HT-29 (cell line): ENCODE measurements at places on chromosomes 12 and 14.
A peak's percentile ranks its signal among the peaks of the same experiment; 100 is the strongest.

- no peak for DNase-seq
These were observed 324.7 kb upstream of the SFSWAP start for GRCh38 chr12:131386167-131386521.

DNA sequence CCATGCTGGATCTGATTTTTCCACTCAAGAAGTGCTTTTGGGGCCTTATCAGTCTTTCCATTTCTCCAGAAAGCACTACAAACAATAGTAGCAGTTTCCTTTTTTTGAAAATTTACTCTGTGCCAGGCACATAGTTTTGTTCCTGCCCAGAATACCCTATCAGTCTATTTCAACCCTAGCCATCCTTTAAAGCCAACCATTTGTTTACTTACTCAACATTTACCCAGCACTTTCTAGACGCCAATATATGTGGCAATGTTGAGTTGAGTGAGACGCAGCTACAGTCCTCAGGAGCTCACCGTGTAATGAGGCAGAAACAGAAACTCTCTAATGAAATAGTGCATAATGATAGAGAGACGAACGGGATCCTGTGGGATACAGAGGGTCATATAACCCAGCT is 32.9 kb upstream of the CHST11 start:
- DNase-seq = no peak

GRCh38 chr12:48927261-48927660 is 2.0 kb upstream of the FKBP11 start:
- no peak for DNase-seq

GRCh38 chr12:62722971-62723680 is 211.8 kb downstream of the PPM1H start:
- peak; percentile 37 for DNase-seq

DNA sequence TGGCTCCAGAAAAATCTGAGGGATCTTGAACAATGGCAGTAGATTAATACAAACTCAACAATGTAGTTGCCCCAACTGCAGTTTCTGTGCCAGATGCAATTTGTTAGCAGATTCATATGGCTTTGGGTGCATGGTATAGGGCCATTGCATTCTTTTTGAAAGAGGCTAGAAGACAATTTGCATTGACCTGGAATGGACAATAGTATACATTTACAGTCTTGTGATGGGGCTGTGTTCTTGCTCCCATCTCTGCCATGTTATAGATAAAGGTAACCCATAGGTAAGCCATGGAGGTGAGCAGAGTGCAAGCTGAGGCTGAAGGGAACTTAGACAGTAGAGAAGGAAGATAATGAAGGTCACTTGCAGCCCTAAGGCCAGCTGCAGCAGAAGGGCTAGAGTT is 50.1 kb upstream of the DIO3 start:
- DNase-seq = no peak

DNA sequence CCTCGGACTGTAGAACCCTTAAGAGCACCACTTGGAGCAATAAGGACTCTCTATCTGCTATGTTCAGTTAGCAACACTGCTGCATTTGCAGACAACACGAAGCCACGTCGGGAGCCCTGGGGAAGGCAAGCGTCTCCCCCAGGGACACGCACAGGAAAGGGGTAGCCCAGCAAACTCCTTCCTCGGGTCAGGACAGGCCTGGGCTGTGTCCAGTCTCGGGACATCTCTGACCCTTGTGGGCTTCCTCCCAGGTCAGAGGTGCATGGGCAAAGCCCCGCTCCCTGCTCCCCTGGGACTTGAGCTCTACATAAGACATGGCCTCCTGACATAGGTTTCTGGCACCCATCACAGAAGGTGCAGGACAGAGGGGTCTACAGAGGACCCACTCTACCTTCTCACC is 119.5 kb downstream of the PIWIL1 start:
- no peak for DNase-seq

- DNase-seq = peak; percentile 18
These were observed 851 bp downstream of the YLPM1 start for GRCh38 chr14:74763803-74764531.

DNA sequence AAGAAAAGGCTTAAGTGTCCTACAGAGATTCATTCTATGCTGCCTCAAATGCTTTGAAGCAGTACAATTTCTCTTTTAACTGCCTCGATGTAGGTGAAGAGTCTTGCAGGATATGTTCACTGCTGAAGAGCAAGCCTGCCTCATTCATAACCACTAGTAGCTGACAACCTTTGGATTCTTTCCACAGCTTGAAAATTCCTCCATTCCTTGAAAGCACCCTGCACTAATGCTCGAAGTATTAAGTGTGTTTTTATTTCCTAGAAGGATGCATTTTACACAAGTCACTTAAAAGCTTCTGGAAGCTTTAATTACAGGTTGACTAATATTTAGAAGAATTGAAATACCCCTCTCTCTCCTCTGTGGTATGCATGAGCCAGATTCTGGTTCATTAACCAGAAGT is 429.4 kb downstream of the DIO2 start:
- no peak for DNase-seq

GRCh38 chr14:54743382-54743781 is 159.2 kb downstream of the GCH1 start:
- no peak for DNase-seq

DNA sequence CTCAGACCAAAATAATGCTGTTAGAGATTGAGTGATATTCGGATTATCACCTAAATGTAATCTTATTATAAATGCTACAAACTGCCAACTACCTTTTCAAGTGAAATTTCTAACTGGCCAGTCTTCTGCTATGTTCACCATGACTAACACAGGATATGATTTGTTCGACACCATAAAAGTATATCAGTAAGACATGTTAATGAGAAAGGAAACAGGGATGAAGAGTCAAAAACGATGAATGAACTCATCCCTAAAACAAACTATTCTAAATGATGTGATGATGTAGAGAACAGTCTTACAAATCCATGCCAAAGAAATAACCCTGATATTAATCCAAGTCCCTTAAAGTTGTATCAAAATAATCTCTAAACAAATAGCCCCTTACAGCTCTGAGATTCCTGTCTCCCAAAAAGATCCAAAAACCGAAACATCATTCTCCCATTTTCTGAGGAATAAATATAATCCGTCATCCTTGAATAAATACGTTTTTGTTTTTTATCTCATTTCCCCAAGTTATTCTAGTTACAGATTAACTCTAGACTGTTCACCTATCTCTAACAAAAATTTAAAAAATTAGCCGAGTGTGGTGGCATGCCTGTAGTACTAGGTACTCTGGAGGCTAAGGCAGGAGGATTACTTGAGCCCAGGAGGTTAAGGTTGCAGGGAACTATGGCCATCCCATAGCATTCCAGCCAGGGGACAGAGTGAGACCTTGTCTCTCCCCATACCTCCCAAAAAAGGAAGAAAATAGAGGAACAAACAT is 9.1 kb downstream of the SCAF11 start:
- DNase-seq = no peak

DNA sequence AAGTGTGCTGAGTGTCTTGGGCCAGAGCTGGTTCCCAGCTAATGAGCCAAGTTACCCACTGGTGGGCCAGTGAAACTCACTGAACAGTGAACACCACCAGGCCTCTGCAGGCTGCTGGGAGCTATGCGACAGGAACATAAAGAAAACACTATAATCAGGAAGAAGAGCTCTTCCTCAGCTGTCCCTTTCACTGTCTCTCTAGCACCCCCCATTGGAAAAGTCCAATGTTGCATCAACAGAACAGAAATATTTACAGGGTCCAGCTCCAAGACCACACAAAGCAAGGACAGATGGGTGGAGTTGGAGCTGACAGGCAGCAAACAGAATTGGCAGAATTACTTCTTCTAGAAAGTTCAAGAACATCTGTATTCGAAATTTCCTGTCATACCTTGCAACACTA is 903.6 kb upstream of the TMEM132C start:
- DNase-seq = peak; percentile 11

GRCh38 chr12:119139448-119139847 is 39.3 kb upstream of the HSPB8 start:
- no peak for DNase-seq

DNA sequence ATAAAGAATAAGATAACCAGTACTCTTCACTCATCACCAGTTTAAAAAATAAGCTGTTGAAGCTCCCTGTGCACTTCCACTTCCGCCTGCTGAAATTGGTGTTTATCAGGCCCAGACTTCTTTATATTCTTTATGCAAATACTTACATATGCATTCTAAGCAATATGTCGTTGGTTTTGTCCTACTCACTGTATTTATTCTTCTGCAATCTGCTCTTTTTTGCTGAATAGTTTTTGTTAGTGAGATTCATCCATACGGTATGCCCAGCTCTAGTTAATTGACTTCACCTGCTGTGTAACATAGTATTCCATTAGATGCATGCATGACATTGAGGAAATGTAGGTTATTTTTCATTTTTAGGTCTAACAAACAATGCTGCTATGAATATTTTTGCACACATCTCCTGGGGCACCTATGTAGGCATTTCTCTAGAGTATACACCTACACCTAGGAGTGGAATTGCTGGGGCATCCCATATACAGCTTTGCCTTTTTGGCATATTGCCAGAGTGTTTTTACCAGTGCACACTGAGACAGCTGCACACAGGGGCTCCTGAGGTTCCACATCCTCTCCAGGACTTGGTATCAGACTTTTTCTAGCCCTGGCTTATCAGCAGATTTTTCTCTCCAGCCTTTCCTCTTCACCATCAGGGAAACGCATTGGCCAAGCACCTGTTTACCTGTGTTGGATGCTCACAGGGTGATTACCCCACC is 1.0 kb upstream of the NRIP2 start:
- DNase-seq = no peak

- no peak for DNase-seq
These were observed 5.0 kb downstream of the CREBL2 start for GRCh38 chr12:12616512-12617310.

GRCh38 chr12:109192358-109192757 is 76.0 kb downstream of the ACACB start:
- DNase-seq = no peak
